ENCODE measurements at places on chromosomes 5 and 9.

DNA sequence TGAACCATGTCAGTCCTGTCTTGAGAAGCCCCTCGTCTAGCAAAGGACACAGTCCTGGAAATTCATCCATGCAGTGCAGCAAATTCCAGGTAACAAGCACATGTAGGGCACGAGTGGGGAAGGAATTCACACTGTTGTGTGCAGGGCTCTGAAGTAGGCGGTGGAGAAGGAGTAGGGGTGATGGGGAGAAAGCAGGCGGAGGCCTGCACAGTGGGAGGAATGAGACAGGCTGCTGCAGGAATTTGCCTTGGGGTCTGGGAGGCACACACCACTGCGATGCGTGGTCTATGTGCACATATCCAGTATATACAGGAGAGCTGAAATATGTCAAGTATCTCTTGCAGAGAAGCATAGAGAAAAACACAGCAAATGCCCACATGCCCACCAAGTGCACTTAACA lies 249.2 kb upstream of the IRX2 start:
- DNase-seq = no peak

- DNase-seq = no peak
Observed at GRCh38 chr5:77033338-77033737, 3.1 kb downstream of the AGGF1 start.

DNA sequence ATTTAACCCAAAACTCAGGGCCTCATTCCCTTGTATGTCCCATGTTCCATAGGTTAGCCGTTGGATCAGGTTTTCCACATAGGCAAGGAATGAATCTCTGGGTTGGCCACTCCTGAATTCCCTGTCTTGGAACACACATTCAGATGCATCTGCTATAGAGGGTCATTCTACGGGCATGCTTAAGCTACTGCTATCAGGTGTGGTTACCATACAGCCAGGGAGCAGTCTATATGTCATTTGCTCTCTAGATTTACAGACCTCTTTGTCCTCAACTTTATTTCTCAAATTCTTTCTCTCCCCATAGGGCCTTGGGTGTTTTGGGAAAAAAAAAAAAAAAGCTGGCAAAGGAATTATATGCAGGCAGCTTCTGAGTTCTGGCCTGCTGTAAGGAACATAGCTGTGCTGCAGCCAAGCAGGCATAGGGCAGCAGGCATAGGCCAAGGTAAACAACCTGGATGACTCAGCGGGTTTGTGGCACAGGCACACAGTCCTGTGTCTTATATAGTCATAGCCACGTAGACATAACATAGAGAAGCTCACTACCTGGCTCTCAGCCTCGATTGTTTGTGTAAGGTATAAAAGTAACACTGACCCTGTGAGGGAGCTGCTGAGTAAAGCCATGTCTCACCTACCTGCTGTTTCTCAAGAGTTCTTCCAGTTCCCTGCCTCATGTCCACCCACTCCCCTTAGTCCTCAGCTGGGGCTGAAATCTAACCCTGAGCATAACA lies 141.5 kb downstream of the OSTF1 start:
- no peak for DNase-seq

DNA sequence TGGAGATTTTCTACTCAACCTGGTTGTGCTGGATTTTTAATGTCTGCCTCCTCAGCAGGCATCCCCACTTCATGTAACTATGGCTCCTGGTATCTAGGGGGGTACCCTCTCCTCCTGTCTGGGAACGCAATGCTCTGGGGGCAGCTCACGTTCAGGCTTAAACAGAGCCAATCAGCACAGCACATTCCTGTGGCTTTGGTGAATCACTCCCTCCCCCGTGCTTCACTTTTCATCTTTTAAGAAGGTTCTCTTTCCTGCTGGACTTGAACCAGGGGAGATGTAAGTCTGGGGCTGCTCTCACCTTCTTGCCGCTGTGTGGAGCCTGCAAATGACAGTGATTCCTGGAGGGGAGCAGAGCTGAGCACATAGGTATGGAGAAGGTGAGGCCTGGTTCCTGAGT lies 101.2 kb downstream of the MSX2 start:
- DNase-seq = peak; percentile 77

DNA sequence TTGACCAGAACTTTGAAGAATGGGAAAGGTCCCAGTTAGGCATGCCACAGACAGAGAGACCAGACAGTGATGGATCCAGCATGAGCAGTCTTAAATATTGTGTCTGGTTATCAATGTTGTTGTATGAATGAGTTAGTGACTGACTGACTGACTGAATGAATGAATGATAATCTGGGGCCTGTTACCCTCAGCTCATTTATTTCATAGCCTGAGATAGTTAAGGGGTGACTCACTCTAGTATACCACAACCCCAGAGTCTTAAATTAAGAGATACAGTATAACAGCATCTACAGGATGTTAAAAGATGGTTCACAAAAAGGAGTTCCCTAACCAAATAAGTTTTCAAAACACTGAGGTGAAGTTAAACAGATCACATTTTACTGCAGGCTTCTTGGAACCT lies 133.5 kb downstream of the SGCD start:
- DNase-seq = no peak

- no peak for DNase-seq
Observed at GRCh38 chr9:14361074-14361473, 47.1 kb upstream of the NFIB start.

- DNase-seq = no peak
Observed at GRCh38 chr5:116554764-116555163, 19.9 kb downstream of the SEMA6A start.

Measured in urothelium cell line (cell line).